ENCODE measurements at places on chromosomes 1 and 21. TPM values are rescaled to one million over a fixed set of nuclear protein-coding genes. Genes with fewer than 3 reads are reported as not detected.

ATAD3B gene
- 1.6 TPM for total RNA-seq

C8A gene
- total RNA-seq: not detected

STUM gene
- not detected for total RNA-seq

OR10Z1 gene
- total RNA-seq: not detected

OR2L2 gene
- total RNA-seq: not detected

RIMKLA gene
- 0.97 TPM for total RNA-seq

TFB2M gene
- 44.9 TPM for total RNA-seq

PROK1 gene
- not detected for total RNA-seq

IVL gene
- 0.07 TPM for total RNA-seq

DAB1 gene
- not detected for total RNA-seq

PRAMEF11 gene
- not detected for total RNA-seq

AMY1B gene
- not detected for total RNA-seq

HHIPL2 gene
- 10.4 TPM for total RNA-seq

PRR9 gene
- not detected for total RNA-seq

SPRR2F gene
- not detected for total RNA-seq

OR6Y1 gene
- total RNA-seq: not detected

OR2T29 gene
- not detected for total RNA-seq

AUNIP gene
- 6.0 TPM for total RNA-seq

SELL gene
- 0.29 TPM for total RNA-seq

OR2M3 gene
- total RNA-seq: not detected

RIMS3 gene
- total RNA-seq: 0.99 TPM

OR2G6 gene
- not detected for total RNA-seq

PTAFR gene
- total RNA-seq: 0.31 TPM

SLFNL1 gene
- total RNA-seq: not detected

FAM163A gene
- total RNA-seq: not detected

TMPRSS15 gene
- not detected for total RNA-seq

FCAMR gene
- total RNA-seq: 0.08 TPM

OR2L5 gene
- not detected for total RNA-seq

AGT gene
- 0.14 TPM for total RNA-seq

LRRC71 gene
- total RNA-seq: 0.38 TPM

INKA2 gene
- 1.8 TPM for total RNA-seq

PAQR7 gene
- total RNA-seq: 3.9 TPM

LYPD8 gene
- not detected for total RNA-seq

IL22RA1 gene
- total RNA-seq: 4.4 TPM

C1orf226 gene
- total RNA-seq: 0.73 TPM

FAM89A gene
- 19.8 TPM for total RNA-seq

NIBAN1 gene
- total RNA-seq: 1.0 TPM

EPHB2 gene
- total RNA-seq: 47.0 TPM

VAMP3 gene
- total RNA-seq: 63.1 TPM

HSD3B2 gene
- not detected for total RNA-seq

SPAG17 gene
- not detected for total RNA-seq

FAM72D gene
- 6.7 TPM for total RNA-seq

KCTD3 gene
- total RNA-seq: 38.9 TPM

TMEM61 gene
- total RNA-seq: not detected

TNFRSF18 gene
- not detected for total RNA-seq

OPRD1 gene
- total RNA-seq: 0.06 TPM

C4BPA gene
- 0.48 TPM for total RNA-seq

SERINC2 gene
- total RNA-seq: 19.5 TPM

S100A2 gene
- total RNA-seq: 23.4 TPM

HTR6 gene
- 0.17 TPM for total RNA-seq

CXADR gene
- total RNA-seq: 8.2 TPM

RIPPLY3 gene
- total RNA-seq: 0.73 TPM

GREM2 gene
- total RNA-seq: 0.38 TPM

BCL2L15 gene
- total RNA-seq: 0.65 TPM

EPB41 gene
- 5.5 TPM for total RNA-seq

FAAH gene
- 0.79 TPM for total RNA-seq

KCNA3 gene
- total RNA-seq: not detected

OR2T11 gene
- total RNA-seq: not detected

GJA8 gene
- not detected for total RNA-seq

TSPAN2 gene
- 1.8 TPM for total RNA-seq
